ENCODE measurements at places on chromosomes 16 and 17.

- peak; percentile 37 for DNase-seq
Measured at GRCh38 chr17:59375857-59376256, 44.4 kb downstream of the YPEL2 start.

DNA sequence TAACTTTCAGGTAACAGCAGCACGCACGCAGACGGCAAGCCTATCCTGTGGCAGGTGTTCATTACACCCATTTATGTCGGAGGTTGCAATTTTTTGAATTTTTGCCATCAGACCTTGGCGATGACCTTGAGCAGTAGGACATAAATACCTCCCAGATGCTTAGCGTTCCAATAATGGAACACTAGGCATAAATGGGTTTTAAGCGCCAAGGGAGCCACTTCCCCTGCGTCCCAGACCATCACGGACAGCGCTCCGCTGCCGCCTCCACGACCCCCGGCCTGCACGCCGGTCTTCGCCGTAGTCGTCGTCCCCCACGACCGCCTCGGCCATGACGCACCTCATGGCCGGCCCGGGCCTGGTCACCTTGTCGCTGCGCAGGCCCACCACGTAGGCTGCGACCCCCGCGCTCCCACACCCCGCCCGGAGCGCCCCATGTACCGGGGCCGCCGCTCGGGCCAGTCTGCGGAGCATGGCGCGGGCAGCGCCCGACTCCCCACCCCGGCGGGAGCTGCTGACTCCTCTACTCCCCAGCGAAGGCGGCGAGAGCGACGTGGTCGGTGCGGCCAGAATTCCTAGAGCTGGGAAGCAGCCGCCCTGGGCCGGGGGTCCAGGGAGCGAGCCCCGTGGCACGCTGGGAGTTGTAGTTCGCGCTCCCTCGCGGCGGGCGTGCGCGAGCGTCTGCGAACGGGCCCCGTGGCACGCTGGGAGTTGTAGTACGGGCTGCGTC is 22.7 kb downstream of the TMEM235 start:
- DNase-seq = peak; percentile 79

DNA sequence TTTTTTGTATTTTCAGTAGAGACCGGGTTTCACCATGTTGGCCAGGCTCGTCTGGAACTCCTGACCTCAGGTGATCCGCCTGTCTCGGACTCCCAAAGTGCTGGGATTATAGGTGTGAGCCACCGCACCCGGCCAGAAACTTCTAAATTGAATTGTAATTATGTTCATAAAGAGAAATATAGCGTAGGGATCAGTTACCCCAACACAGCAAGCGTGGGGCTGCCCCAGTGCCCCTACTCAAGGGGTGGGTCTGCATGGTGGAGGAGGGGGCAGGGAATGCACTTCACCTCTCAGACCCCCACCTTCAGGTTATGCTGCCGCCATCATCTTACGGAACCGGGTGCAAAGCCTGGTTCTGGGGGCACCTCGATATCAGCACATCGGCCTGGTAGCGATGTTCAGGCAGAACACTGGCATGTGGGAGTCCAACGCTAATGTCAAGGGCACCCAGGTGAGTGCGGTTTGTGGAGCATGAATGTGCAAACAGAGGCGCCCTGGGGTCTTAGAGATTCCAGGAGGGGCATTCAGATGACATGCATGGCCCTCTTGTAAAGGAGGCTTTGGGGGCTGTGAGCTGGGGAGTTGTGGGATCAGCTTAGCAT is 18.0 kb downstream of the ITGAM start:
- DNase-seq = no peak

DNA sequence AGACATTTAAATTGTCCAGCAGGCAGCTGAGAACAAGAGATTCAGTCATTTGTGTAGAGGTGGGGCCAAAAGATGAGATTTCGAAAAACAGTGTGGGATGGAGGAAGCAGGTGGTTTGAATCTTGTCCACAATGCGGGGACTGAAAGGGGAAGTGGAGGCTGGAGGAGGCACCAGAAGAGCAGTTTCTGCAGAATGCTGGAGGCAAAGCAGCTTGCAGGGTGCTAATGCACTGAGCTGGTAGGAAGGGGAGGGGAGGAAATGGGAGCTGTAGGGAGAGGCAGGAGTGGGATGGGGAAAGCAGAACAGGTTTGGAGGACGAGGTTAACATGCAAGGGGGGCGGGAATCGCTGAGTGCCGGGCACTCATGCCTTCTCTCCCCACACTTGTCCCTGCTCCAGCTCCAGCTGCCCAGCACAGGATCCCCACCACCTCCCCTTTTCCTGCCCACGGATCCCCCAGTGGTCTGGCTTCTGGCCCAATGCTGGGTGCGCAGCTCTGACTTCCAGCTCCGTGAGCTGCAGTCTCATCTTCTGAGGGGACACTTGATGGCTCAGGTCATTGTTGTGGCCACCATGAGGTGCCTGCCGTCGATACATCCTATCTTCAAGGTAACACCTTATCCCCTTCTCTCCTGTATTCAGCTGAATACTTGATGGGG is 9.4 kb downstream of the C17orf100 start:
- DNase-seq = no peak

DNA sequence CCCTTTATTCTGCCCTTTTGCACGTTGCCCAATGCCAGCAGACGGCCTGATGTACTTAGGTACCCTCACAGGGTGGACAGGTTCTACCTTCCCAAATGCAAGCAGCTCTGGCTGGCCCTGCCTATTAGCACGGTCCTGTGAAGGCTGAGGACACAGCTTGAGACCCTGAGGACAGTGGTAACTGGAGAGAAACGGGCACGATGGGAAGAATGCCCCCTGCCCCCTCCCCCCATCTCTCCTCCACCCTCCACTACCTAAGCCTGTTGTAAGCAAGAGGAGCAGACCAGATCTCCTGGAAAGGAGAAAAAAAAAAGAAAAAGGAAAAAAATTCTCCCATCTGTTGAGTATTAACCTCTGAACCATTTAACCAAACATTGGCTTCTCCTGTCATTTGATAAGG is 34.1 kb downstream of the MEOX1 start:
- no peak for DNase-seq

- DNase-seq = no peak
Measured at GRCh38 chr16:78407191-78407590, 307.7 kb downstream of the WWOX start.

DNA sequence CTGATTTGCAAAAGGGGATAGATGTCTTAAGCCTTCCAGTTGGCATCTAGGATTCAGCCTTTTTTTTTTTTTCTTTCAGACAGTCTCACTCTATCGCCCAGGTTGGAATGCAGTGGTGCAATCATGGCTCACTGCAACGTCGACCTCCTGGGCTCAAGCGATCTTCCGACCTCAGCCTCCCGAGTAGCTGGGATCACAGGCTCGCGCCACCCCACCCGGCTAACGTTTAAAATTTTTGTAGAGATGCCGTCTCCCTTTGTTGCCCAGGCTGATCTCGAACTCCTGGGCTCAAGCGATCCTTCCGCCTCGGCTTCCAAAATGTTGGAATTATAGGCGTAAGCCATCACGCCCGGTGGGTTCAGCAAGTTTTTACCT is 571 bp upstream of the CCP110 start:
- DNase-seq = no peak

DNA sequence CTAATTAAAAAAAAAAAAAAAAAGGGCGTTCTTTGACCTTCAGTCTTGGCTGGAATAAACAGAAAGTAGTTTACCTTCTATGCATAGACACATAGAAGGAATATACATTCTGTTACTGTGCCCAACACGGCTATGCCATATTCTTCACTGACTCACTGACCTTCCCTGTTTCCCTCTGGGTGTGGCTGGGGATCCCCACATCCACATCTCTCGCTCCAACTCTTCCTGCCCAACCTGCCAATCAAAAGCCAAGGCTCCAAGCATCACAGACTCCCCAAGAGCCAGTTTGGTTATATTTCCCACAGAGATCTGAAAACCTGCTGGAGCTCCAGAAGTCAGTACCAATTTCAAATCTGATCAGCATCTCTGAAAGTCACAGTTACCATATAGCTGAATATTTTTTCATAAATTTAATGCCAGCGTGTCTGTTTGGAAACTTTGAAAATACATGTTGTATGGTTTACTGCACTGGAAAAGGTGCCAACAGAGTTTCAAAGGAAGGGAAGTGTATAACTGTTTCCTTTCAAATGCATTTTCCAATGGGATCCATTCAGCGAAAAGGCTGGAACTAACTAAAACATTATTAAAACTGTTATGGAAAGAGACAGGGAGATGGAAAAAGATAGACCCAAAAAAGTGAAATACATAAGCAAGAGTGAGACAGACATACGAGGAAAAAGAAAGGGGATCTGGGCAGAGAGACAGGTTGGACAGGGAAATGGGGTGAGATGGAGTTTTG is 91.8 kb downstream of the SMG6 start:
- no peak for DNase-seq

GRCh38 chr17:38885728-38886642 is 16.1 kb downstream of the LASP1 start:
- DNase-seq = peak; percentile 71

DNA sequence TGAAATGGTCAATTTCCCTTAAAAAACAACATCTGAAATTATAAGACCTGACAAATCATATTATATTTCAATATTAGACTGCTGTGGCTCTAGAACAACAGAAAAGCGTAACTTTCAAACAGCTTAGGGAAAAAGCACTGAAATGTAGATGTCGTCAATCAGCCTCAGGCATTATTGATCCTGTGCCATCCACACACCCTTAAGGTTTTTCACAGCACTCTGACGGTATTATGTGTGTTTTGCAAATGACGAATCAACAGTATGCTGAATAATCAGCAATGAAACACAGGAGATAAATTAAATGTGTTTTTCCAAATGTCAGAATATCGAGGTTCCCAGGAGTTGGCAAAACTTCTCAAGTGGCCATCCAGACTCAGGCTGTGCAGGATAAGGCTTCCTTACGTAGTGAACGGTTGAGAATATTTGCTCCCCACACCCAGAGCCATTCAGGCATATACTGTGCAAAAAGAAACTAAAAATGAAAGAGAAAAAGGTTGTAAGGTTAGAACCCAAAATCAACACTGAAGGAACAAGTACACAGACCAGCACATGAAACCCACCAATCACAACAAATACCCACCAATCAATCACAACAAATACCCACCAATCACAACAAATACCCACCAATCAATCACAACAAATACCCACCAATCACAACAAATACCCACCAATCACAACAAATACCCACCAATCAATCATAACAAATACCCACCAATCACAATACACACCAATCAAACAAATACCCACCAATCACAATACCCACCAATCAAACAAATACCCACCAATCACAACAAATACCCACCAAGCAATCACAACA is 7.7 kb upstream of the MBTPS1 start:
- DNase-seq = no peak

GRCh38 chr17:79943347-79944241 is 92.1 kb downstream of the TBC1D16 start:
- DNase-seq = no peak

Measured in amniotic epithelial cell (primary cell).